Mesothelial cell of epicardium (in vitro differentiated cells): ENCODE measurements at places on chromosomes 1 and 21.

DNA sequence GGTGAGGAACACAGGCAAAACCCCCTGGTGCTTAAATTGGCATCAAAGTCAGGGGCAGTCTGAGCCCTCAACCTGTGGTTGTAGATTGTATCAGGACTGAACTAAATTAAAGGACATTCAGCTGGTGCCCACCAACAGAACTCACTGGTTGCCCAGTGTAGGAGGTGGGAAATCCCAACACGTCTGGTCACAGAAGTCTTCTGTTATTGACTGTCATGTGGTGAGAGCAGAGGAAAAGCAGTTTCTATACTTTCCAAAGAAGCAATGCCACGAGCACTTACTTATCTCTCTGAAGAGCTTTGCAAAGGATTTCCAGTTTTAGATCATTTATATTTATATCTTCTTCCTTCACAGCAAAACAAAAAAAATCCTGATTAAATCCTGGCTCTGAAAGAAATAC is 15.0 kb upstream of the ACTA1 start:
- no peak for DNase-seq

DNA sequence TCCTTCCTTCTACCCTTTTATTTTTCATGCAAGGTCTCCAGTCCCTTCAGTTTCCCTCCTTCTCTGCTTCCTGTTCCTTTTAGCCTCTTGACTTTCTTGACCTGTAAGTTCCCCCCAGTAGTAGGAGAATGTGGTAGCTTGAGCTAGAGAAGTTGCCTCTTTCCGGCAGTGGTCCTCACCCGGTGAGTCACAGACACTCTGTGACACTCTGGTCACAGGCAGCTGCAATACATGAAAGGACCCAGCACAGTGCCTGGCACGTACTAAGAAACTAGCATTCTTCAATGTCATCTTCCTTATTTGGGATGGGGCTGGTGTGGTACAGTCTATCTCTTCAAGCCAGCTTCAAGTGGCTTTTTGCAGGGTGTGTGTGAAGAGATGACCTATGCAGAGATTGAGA is 16.0 kb downstream of the PFKFB2 start:
- no peak for DNase-seq

DNA sequence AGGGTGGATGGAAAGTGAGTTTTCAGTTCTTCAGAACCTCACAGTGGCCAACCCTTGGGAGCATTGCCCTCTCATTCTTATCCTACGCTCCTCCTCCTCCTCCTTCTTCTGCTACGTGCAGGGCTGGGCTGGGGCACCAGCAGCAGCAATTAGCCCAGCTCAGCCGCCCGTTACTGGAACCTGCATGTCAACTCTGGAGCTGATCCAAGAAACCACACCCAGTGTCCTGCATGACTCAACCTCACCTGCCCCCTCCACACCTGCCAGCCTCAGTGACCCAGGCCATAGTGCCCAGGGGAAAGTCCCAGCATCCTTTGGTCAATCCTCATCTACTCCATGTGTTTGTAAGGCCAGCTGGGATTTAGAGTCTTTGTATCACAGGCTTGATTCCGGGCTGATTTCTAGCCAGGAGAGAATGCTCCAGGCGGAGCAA is 12.6 kb downstream of the ELF3 start:
- no peak for DNase-seq

DNA sequence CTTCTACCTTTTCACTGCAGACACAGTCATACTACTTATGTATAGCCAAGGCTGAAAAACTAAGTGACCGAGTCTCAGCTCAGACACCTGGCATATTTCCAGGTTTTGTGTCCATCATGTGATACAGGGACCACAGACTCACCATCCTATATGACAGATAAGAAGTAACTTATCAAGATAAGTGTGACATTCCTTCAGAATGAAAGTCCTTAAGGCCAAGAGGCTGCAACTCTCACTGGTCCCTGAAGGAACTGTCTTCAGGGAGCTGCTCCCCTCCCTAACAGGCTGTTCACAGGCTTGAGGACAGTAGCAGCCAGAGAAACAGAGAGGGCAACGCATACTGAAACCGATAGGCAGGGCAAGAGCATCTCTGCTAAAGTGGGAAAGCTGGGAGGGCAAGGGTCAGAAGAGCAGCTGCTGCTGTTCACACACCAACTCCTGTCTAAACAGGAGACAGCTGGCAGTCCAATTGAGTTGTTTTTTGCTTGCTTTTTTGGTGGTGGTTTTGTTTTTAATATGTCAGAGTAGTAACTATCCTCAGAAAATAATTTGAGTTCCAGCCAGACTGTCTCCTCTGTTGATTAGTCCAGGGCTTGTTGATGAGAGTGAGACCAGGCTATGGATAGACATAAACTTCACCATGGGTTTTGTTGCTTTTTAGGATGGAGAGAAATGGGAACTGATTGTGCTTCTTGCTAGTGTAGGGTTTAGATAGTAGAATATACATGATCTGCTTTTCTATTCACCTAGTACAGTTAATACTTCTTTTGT is 67.7 kb downstream of the MACF1 start:
- no peak for DNase-seq

- DNase-seq = no peak
Observed at GRCh38 chr1:169890761-169891538, 2.7 kb downstream of the SCYL3 start.

- no peak for DNase-seq
Observed at GRCh38 chr1:200896531-200897196, 2.0 kb downstream of the INAVA start.

DNA sequence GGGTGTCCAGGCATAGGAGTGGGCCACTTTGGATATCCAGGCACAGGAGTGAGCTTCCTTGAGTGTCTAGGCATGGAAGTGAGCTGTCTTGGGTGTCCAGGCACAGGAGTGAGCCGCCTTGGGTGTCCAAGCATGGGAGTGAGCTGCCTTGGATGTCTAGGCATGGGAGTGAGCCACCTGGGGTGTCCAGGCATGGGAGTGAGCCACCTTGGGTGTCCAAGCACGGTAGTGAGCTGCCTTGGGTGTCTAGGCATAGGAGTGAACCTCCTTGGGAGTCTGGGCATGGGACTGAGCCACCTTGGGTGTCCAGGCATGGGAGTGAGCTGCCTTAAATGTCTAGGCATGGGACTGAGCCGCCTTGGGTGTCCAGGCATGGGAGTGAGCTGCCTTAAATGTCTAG is 146.3 kb downstream of the C1orf94 start:
- DNase-seq = no peak

DNA sequence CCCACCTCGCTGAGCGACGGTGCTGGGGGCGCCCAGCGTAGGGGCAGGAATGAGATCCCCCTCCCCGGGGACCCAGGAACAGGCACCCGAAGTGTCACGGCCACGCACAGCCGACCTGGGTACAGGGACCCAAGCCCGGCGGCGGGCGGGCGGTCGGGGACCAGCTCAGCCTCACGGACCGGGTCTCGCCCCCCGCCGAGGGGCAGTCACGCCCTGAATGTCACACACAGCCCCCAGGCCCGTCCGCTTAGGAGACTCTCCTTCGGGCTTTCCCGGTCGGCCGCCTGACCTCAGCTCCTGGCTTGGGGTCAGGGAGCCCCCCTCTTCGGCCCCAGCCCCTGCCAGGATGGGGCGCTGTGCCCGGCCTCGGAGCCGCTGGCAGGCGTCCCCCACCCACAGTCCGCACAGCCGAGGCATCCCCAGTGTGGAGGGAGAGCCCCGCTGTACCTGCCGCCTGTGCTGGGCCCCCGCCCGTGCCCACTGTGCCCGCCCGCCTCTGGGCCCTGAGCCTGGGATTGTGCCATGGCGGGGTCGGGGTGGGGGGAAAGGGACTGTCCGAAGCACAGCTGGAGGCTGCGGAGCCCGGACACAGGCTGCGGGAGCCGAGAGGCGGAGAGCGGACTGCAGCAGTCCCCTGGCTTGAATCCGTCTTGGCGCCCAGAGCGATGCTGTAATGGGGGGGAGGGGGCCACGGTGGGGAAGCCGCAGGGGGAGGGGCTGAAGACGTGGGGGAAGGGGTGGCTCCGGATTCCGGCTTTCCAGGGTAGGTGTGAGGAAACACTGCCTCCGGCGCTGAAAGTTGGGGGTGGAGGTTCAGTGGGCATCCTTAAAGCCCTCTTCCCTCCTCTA is 627 bp upstream of the DLGAP3 start:
- DNase-seq = no peak

DNA sequence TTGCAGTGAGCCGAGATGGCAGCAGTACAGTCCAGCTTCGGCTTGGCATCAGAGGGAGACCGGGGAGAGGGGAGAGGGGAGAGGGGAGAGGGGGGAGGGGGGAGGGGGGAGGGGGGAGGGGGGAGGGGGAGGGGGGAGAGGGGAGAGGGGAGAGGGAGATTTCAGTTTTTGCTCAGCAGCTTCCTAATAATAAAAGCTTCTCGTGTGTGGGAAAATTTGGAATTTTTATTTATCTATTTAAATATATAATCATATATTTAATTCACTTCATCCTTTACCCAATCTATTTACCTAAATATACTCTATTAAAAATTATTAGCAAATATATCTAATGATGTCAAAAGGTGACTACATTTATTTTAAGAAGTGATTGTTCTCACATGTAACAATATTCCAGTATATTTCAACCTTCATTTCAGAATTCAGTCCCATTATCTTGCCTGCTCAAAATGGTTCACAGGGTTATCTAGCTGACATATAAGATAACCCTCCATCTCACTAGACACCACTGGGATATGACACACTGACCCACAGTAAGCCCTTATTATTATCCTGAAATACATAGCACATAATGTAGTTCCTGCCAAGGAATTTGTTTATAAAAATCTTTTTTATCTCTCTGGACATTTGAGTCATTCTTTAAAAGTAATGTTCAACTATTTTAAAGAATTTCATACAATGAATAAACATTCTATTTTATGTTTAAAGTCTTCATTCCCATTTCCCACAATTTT is 105.9 kb downstream of the GPATCH2 start:
- DNase-seq = no peak

- DNase-seq = no peak
Observed at GRCh38 chr1:52253421-52253820, 111.5 kb downstream of the ZFYVE9 start.

GRCh38 chr1:154906621-154907081 is 29.9 kb downstream of the PMVK start:
- DNase-seq = no peak

DNA sequence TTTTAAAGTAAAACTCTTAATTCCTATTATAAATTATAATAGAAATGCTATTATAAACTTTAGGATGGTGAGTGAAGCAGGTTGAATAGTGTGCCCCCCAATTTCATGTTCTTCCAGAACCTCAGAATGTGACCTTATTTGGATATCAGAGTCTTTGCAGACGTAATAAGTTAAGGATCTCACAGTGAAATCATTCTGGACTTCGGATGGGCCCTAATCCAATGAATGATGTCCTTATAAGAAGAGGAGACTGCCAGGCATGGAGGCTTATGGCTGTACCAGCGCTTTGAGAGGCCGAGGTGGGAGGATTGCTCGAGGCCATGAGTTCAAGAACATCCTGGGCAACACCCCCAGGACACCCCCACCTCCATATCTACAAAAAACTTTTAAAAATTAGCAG is 9.4 kb upstream of the MT1HL1 start:
- DNase-seq = no peak

- no peak for DNase-seq
Observed at GRCh38 chr1:190897233-190897632, 419.6 kb upstream of the BRINP3 start.

DNA sequence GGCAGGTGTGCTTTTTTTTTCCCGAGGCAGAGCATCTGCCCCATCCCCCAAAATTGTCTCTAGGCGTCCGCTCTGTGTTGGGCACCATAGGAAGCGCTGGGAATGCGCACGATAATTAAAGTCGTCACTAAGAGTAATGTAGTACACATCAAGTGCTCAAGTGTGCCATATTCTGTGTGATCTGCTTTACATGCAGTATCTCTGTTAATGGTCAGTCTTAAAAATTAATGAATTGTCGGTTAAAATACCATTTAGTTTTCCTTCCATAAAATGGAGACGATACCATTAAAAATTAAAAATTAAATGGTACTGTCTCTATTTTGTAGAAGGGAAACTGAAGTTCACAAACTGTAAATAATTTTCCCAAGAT is 544 bp upstream of the CCT8 start:
- no peak for DNase-seq

DNA sequence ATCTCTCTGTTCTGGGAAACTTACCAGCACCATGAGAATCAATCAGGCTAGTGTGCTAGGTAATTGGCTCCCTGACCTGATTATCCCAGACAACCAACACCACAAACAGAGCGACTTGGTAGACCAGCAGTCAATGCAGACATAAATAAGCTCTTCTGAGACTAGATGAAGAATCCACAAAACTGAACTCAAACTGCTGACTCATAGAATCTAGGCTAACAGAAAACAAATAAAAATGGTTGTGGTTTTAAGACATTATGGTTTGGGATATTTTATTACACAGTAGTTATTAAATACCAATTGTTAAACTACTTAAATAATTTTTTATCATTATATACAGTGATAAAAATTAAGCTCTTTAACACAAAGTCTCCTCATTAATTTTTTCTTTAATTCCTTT is 535.7 kb downstream of the COL11A1 start:
- no peak for DNase-seq

DNA sequence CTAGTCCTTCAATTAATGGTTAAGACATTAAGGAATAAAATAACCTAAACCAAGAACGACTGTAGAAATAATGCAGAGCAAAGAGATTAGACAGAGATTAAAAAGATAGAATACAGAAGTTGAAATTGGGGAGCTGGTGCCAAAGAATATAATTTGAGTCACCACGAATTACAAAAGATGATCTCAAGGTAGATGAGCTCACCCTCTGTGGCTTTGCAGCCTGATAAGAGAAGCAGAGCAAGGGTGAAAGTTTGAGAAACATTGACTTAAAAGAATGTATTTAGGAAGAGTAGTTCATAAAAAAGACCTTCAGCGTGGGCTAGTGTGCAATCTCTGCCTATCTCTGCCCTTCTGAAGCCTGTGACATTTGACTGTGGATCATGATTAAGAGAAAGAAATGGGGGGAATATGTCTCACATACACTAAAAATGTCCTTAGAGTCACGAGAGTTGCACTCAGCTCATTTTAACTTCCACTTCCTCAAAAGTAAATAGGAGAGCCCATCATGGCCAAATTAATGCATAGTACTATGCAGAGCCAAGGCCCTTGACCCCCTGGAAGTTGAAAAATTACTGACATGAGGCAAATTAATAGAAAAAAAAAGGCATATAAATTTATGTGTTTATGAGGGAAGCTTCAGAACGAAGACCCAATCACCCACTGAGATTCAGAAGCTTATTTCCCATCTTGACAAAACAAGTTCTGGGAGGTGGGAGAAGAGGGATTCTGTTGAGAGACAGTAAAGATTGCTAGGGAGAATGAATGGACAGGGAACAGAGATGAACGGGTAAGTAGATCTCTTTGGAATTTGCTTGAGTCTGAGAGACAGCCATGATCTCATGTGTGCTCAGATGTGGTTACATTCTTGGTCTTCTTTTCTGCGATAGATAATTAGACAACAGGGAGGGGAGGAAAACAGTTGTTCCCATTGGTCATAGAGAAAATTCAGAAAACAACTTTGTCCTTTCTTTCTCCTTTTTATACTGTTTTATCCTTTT is 395.4 kb upstream of the LRRC7 start:
- no peak for DNase-seq

GRCh38 chr1:110308247-110308646 is 30.9 kb upstream of the RBM15 start:
- DNase-seq = no peak
